NCI-H446 (cell line): ENCODE measurements at places on chromosomes 4 and X.

- no peak for DNase-seq
Observed at GRCh38 chrX:74523224-74523623, 91.2 kb downstream of the RLIM start.

GRCh38 chrX:15816886-15817285, 26.6 kb downstream of the ZRSR2 start:
- no peak for DNase-seq

DNA sequence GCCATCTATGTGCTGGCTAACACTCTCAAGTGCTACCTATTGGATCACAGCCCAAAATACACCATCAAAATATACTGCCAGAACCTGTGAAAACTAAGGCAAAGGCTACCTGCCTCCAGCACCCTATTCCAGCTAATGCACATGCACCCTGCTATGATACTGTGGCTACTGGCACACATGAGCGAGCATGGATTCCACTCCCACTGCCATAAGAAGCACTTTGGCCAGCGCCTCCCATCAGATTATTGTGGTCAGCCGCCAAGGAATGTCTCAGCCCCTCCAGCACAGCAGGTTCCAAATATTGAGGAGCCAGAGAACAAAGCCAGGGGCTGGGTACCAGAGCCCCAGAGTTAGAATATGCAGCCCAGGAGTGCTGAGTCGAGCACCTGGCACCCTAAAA, 32.5 kb upstream of the TMPRSS11F start:
- no peak for DNase-seq

GRCh38 chr4:163612762-163613161, 118.3 kb downstream of the TMA16 start:
- DNase-seq, result no peak

DNA sequence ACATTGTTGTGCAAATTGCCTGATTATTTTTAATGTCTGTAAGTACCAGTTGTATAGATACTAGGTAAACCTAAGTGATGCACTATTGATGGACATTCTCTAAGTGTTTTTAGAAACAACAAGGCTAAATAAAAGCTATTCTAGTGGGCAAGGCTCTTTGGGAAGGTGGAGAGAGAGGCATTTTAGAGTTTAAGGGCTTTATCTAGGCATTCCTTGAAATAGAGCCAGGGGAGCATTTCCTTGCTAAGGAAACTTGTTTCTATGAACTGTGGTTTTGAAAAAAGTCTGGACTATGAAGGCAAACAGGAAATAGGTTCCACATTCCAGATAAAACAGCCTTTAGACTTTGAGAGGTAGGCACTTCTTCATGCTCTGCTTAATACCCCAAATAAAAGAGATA, 23.8 kb downstream of the BMX start:
- DNase-seq, result no peak

DNA sequence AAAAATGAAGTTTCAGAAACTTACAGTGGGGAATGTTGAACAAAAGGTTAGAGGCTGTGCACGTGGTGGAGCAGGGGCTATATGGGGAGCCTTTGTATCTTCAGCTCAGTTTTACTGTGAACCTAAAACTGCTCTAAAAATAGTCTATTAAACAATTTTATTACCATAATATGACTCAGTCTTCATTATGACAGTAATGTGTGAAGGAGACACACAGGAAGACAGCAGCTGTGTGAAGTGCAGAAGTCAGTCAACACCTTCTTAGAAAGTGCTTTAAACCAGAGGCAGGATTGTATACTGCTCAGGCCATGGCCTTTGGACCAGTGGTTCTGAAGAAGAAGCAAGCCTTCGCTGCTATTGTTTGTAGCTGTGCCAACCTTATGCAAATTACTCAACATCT, 89.7 kb downstream of the ARHGAP10 start:
- no peak for DNase-seq

- DNase-seq, result peak; percentile 12
Observed at GRCh38 chr4:22339491-22339890, 176.4 kb downstream of the ADGRA3 start.

DNA sequence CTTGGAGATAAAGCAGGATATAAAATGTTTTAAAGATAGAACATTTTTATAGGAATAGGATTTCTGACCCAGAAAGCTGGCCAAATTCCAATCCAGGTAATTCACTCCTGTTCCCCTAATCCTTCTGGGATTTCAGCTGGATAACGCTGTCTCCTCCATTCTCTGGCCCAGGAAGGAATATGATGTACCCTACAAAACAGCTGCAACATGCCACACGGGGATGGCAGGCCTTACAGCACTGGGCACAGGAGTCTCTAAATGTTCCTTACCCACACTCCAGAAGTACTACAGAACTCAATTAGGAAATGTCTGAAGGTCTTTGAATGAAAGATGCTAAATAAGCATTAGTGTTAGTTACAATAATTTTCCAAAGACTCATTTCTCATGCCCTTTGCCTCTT, 15.8 kb downstream of the CAMK2D start:
- DNase-seq, result no peak

- peak; percentile 93 for DNase-seq
Observed at GRCh38 chrX:39752815-39753214, 344.9 kb downstream of the BCOR start.

DNA sequence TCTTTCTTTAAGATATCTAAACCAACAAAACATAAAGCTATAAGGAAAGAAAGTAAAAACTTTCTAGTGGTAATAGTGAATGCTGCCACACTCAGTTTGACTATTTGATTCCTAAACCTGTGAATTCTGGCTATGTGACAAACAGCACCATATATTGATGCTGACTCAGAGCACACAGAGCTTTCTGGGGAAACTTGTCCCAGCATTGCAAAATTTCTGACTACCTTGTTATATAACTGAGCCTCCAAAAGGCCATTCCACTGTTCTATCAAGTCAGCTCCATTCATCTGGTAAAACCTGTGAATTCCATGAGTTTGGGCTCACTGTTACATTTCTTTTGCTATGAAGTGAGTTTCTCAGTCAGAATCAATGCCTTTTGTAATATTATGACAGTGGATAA, 1229.7 kb downstream of the PCDH18 start:
- no peak for DNase-seq

DNA sequence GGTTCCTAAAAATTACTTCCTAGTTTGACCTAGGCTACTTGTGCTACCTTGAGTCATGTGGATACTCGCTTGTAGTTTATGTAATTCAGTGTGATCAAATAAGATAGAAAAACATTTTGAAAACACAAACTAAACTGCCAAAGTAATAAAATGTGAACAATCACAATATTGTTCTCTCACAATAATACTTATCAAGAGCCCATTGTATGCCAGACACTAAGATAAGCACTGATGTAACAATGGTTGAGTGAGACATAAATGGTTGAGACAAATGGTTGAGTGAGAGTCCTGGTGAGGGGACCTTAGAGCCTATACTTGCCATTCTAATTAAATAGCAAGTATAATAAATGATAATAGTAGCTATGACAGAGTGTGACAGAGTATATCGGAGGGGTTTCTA, 41.7 kb downstream of the RFC1 start:
- no peak for DNase-seq

- no peak for DNase-seq
Observed at GRCh38 chr4:117400039-117400835, 314.9 kb upstream of the TRAM1L1 start.

- peak; percentile 37 for DNase-seq
Observed at GRCh38 chrX:16826207-16826606, 39.9 kb downstream of the TXLNG start.

DNA sequence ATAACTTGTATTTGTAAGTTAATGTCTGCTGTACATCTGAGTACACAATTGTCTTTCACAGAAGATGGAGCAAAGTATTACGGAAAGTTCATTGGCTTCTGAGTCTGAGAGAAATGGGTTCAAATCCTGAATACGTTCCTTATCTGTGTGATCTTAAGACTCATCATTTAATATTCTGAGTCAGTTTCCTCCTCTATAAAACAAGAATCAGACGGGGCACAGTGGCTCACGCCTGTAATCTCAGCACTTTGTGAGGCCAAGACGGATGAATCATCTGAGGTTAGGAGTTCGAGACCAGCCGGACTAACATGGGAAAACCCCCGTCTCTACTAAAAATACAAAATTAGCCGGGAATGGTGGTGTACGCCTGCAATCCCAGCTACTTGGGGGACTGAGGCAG, 57.8 kb downstream of the APBB2 start:
- DNase-seq, result no peak

GRCh38 chrX:148958901-148959300, 458.5 kb downstream of the AFF2 start:
- no peak for DNase-seq

- DNase-seq, result no peak
Observed at GRCh38 chr4:78057135-78057599, at the start of gene FRAS1. FRAS1 (plus strand) TSS chr4:78057323; CDS start chr4:78058010, 687 bp downstream.
